ENCODE measurements at places on chromosomes 12 and 14. TPM values are rescaled to one million over a fixed set of nuclear protein-coding genes. Genes with fewer than 3 reads are reported as not detected.

DNA sequence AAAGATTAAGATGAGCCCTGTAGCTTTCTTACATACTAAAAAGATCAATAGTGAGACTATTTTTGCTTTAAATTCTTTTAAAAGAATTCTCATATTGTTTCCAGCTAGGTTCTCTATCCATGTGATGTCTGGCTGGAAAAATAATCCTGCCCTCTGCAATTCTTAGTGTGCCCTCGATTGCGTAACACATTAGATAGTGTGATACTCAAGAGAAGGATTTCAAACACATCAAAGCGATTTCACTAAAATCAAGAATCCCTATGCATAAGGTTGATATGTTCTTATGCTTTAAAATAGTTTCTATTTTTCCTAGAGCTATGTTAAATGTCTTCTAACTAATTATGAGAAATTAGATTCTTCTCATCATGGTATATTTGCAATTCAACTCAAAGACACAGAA is 127.3 kb upstream of the PLEKHA5 start:
- no peak for DNase-seq

Gene C14orf39
- 0.36 TPM for total RNA-seq

DNA sequence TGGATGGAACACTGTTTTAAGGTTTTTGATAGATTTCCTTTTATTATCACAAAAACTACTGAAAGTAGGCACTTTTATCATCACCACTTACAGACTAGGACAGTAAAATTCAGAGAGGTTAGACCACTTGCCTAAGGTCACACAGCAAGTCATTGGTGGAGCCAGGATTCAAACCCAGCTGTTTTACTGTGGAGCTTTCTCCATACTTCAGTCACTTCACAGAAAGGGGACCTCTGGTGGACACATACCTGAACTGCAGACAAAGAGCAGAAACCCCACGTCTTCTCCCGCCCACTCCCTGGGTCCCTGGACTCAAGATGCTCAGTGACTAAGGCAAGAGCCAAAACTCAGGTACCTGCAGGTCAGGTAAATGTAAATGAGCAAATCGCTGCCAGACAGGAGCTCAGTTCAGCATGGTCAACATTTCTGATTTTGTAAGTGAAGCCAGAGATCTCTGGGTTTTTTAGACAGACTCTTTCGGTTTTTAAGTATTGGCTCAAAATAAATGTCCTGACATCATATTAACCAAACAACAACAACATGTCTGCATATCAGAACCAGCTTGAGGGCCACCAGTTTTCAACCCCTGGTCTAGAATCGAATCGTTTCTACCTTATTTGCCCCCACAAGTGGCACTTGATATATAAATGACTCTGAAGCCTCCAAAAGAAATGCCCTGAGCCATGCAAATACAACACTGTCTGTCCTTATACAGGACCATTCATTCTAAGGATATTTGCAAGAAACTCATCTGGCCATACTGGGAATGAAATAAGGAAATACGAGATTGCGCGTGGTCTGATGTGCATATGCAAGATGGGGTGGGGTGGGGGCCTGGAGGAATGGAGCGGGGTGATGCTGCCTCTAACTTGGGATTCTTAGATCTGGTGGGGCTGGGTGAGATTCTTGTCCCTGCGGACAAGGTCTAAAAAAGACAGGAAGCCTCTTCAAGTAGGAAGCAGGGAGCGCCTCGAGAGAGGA is 110.9 kb downstream of the KSR2 start:
- no peak for DNase-seq

GRCh38 chr12:11633968-11634367 is 15.5 kb upstream of the ETV6 start:
- DNase-seq = no peak

- no peak for DNase-seq
These were observed 183.6 kb downstream of the CRADD start for GRCh38 chr12:93860668-93861373.

DNA sequence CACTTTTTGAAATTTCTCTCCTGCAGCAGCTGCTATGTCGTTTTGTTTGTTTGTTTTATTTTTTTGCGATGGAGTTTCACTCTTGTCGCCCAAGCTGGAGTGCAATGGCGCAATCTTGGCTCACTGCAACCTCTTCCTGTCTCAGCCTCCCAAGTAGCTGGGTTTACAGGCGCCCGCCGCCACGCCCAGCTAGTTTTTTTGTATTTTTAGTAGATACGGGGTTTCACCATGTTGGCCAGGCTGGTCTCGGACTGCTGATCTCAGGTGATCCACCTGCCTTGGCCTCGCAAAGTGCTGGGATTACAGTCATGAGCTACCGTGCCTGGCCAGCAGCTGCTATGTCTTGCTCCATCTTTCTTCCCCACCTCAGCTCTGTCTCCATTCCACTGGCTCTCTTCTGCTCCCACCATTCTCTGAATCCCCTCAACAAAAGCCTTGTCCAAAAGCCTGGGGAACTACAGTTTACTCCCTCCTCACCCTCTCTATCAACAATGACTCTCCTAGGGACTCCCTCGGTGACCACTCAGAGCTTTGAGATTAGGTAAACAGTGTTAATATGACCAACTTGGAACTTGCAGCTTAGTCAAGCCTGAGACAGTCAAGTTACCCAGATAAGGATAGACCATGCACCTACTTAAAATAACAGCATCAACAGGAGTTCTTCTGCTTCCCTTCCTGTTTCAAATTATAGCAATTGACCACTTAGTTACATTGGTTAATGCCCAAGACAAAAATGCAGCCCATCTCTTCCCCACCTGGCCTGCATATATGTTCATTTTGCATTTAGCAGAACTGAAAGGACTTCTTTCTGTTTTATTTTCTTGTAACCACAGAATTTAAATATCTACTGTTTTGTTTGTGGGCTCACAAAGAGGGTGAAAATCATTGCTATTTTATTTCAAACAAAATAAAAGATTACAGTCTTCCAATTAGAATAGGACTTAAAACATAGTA is 189.0 kb upstream of the AMIGO2 start:
- DNase-seq = no peak

Gene CD4
- total RNA-seq = 0.72 TPM

Gene TSHR
- not detected for total RNA-seq

GRCh38 chr14:80644826-80645225 is 296.7 kb downstream of the CEP128 start:
- no peak for DNase-seq

DNA sequence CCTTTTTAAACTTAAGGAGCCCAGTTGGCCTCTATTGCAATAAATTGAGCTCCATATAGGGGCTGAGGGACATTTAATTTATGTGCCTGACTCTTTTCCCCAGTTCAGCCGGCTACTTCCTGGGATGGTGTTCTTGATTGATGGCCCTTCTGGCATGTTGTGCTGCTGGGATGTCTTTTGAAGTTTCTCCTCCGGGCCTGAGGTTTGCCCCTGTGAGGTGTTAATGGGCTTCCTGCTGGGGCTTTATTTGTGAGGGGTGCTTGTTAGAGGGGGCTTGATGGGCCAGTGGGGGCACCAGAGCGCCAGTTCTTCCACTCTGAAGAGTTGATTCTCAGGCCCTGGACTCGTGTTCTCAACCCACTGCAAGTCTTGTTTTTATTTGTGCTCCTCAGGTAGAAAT is 69.6 kb downstream of the CHST11 start:
- no peak for DNase-seq

DNA sequence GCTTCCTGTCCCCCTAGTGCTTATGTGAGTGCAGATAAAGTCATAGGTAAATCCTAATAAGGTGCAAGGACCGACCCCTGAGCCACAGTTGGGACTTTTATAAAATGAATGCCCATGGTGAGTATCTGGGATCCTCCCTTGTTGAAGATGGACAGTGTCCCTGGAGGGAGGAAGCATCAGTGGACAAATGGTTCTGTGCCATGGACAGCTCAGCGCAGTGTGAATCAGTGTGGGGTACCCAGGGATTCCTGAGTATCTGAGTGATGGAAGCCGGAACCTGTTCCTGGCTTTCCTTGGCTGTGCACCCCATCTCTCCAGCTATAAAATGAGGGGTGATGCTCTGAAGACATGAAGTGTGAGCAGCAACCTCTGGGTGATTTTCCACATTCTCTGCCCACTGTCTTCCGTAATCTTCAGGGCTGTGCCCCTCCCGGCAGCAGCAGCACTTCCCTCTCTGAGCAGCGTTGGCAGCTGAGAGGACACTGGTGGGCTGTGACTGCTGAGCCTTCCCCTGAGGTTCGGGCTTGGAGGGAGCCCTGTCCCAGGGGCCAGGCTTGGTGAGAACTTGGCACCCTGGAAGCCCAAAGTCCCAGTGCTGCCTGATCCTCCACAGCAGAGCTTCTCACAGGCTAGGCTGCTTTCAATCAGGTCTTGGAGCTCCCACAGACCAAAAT is 25.0 kb downstream of the VCPKMT start:
- no peak for DNase-seq

DNA sequence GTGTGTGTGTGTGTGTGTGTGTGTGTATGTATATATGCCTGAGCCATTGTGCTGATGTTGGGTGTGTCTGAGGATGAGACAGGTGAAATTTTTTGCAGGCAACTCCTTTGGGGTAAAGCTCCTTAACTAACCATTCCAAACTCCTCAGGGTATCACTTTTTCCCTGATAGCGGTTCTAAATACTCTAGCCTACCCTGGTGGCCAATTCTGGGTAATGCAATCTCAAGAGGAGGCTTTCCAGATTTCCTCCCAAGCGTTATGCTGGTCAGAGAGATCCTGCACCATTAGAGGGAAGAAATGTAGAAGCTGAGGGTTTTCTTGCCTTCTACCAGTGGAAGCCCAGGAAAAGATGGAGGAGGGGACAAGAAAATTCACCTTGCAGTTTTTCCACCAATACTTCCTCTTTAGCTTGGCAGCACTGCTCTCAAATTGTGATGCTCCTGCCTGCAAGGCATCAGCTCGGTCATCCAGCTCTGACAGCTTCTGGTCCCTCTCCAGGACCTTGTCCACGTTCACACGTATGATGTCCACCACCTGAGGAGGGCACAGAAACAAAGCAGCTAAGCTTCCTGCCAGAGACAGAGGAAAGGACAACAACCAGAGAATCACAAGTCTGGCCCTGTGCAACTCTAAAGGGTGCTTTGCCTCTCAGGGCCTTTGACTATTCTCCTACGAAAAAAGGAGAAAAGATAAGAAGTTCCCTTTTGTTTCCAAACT is 4.9 kb downstream of the VAMP1 start:
- no peak for DNase-seq

Gene OR9K2
- total RNA-seq = not detected

Gene LGMN
- total RNA-seq = 72.2 TPM

DNA sequence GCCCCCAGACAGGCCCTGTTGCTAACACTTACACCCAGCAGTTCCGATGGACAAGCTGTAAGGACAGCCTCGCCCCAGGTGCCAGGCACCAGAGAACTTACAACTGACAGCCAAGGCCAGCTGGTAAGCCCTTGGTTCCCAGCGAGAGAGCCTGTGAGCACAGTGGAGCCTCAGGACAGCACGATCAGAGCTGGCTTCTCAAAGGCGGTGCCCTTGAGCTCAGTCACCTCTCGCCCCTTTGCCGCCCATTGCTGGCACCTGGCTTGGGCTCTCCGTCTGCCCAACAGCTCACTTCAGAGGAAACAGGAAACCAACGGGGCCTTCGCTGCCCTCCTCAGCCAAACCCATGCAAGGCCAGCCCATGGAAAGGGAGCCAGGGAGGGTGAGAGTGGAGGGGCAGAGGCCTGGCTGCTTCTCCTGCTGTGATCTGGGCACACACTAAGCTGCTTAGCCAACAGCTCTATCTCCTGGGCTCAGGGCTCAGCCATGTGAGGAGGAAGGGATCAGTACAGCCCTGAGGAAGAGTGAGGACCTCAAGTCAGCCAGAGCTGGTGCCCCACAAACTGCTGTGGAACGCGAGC is 98.5 kb downstream of the SINHCAF start:
- DNase-seq = no peak

GRCh38 chr12:20044351-20044750 is 324.0 kb upstream of the PDE3A start:
- no peak for DNase-seq

Gene TAPBPL
- total RNA-seq = 5.2 TPM

DNA sequence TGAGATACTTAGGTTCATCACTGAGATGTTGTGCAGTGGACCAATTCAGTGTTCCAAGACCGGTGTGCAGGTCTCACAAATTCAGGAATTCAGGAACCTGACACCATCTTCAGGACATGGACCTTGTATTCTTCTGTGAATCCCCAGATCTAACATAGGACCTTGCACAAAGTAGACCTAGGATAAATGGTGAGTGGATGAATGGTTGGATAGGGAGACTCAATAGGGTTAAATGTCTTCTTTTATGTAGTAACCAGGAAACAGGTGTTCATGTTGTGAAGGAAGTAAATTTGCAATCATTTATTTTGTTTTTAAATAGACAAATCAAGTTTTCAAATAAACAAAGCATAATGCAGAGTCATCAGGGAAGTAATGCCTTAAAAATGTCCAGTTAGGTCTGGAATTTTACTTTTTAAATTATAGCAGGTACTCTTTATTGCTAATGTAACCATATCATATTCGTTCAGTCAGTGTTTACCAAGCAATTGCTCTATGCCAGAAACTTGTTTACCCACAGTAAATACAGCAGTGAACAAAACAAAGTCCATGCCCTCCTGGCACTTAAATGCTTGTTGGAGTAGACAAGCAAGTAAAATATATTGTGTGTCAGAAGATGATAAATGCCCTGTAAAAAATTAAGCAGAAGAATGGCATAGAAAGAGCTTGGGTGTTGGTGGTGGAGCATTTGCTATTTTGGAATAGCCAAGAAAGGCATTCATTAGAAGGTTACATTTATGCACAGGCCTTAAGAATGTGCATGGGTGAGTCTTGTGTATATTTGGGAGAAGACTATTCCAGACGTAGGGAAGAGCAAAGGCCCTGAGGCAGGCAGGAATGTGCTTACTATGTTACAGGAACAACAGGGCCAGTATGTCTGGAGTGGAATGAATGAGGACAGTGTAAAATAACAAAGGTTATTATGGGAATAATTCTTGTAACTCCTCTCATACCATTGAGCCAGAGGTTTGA is 26.3 kb downstream of the RXYLT1 start:
- no peak for DNase-seq

- no peak for DNase-seq
These were observed 86.0 kb downstream of the SCARB1 start for GRCh38 chr12:124777399-124778372.

Gene KRT86
- 0.44 TPM for total RNA-seq

- DNase-seq = no peak
These were observed 86.5 kb downstream of the DHRS2 start for GRCh38 chr14:23722675-23723074.

Gene PPP1R1A
- total RNA-seq = not detected

Gene MYF6
- total RNA-seq = not detected

Gene CYP46A1
- 2.8 TPM for total RNA-seq

- DNase-seq = no peak
These were observed 114.1 kb upstream of the FKBP4 start for GRCh38 chr12:2680676-2681039.

Gene FGF6
- not detected for total RNA-seq

- DNase-seq = no peak
These were observed 16.9 kb downstream of the AEBP2 start for GRCh38 chr12:19456176-19456575.

GRCh38 chr12:108597559-108598471 is at the start of gene TMEM119:
TSS of gene TMEM119 (minus strand) at chr12:108598084. CDS start at chr12:108592383, 5,701 bp downstream.
- DNase-seq = no peak

Gene NDRG2
- total RNA-seq = 6.9 TPM
